ENCODE measurements at places on chromosomes 1 and 21.

GRCh38 chr1:58249737-58250586 lies 296.6 kb downstream of the OMA1 start:
- DNase-seq: peak; percentile 7

GRCh38 chr1:59477286-59477685 lies 180.4 kb downstream of the FGGY start:
- DNase-seq: no peak

- peak; percentile 28 for DNase-seq
Measured at GRCh38 chr1:116711263-116711840, 42.9 kb upstream of the CD2 start.

GRCh38 chr1:221699577-221699976 lies 42.3 kb downstream of the DUSP10 start:
- DNase-seq: no peak

- no peak for DNase-seq
Measured at GRCh38 chr1:101079341-101079740, 53.8 kb upstream of the DPH5 start.

DNA sequence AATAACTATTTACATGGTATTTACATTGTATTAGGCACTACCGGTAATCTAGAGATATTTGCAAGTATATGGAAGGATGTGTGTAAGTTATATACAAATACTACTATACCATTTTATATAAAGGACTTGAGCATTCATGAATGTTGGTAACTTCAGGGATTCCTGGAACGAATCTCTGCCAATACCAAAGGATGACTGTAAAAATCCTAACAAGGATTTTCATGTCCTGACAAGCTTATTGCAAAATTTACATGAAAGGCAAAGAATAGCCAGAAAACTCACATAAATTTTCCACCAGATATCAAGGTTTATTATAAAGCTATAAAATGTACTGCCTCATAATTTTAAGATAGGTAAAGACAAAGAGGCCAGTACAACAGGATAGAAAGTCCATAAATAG lies 325.2 kb upstream of the NRIP1 start:
- DNase-seq: no peak

DNA sequence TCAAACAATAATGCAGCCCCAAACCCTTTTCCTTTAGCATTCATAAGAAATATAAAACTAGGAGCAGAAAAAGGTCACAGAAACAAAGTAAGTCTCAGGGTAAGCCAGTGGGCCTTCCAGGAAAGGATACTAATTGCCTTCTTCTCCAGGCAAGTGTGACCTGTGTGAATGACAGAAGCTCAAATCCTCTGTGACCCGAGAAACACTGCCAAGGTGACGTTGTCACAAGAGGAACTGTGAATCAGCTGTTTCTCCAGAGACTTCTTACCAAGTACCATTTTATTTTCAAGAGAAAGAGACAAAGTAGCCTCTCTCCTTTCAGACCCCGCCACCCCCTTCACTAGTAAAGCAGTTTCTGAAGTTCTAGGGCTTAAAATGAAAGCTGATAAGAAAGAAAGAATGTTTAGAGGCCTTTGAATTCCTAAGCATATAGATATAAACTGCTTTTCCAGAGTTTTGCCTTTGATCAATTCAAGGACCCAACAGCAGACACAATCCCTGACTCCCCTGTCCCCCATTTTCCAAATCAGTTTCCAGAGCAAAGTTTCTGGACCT lies 155.6 kb downstream of the NUF2 start:
- no peak for DNase-seq

DNA sequence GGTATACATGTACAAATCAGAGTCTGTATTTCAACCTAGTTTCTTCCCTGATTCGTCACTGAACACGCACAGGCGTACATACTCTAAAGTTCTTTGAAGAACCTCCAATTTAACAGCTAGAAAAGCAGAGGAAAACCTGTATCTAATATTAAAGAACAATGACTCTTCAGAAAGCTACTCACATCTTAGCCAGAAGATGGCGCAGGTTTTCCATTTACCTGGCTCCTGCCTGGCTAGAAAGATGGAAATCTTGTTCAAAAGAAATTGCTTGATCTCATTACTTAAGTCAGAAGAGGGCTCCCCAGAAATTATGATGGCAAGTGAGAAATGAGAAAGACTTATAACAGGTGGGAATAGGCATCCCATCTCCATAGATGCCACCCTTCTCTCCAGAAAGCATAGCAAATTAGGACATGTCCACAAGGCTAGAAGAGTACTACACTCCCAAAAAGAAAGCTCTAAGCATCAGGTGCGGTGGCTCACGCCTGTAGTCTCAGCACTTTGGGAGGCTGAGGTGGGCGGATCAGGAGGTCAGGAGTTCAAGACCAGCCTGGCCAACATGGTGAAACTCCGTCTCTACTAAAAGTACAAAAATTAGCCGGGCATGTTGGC lies 19.0 kb upstream of the L1TD1 start:
- DNase-seq: peak; percentile 13

- DNase-seq: no peak
Measured at GRCh38 chr1:162587347-162587746, 25.8 kb downstream of the UAP1 start.

DNA sequence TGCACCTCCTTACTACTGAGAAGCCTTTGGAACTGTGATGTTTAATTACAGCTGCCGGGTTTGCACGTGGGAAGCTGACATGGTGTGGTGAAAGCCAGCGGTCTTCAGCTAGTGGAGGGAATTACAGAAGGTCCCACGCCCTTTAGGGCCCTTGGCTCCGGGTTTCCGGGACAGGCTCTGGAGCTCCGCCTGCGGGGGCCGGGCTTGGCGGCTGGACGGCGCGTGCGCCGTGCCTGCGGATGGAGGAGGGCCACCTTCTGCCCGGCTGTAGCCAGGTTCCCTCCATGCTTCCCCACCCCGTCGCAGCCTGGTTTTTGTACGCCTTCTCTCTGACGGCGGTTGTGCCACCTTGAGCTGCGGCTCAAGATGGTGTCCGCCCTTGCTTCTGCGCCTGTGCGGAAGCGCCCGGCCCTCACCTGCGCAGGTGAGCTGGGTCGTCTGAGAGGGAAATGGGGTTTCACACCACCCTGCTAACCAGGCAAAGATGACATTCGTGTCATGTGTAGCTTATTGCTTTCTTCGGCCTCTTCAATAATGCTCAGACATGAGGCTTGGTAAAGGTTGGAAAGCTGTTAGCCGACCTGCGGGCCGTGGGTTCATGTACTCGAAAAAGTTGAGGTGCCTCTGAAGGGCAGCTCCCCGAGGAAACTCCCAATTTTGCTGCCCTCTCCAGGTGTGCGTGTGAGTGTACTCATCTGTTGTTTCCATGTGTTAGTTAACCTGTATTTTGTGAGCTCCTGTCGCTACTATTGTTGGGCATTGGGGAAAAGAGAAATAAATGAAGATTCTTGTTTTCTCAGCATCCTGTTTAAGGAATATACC lies 36.6 kb upstream of the OPRD1 start:
- DNase-seq: peak; percentile 22

GRCh38 chr1:5490635-5491034 lies 501.6 kb downstream of the NPHP4 start:
- no peak for DNase-seq

DNA sequence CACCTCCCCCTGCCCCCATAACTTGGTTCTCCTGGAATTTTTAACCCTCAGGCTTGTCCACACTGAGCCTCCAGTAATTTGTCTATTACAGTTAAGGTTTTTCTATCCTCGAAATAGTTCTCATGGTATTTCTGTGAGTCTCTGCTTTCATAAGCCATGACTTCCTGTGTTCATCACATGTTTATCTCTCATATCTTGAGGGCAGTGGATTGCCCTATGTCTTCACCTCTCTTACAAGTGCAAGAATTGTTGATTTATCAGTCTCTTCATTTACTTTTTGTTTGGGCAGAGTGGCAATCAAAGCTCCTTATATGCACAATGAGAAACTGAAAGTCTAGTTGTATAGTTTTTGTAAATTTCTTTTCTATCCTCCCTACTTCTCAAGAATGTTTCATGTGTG lies 328.4 kb downstream of the PLA2G4A start:
- DNase-seq: no peak

DNA sequence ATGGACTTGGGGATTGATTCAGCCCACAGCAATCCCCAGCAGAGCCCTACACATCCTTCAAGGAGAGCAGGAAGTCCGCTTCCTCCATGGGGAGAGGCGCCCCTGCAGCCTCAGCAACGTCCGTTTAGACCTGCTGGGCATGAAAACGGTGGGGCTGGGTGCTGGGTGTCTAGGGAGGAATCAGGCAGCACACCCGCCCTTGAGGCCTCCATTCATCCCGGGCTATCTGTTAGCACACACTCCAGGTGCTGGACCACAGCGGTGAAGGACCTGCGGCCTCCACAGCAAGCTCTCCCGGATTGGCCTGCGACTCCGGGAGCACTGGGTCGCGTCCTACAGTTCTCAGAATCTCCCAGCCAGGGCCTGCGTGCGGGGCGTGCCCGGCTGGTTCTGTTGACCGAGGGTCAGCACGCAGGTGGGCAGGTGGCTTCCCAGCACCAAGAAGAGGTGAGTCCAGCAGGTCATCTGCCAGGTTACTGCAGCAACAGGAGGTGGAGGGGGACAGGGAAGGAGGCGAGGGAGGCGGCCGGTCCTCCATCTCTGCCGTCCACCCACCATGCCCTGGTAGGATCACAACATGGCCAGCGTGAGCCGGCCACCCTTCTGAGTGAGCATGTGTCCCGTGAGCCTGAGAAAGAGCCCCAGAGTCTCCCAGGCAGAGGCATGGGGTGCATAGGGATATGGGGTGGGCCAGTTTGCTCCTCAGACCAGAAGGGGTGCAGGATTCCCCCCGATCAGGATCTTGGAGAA lies 96.6 kb downstream of the RIPK4 start:
- no peak for DNase-seq

DNA sequence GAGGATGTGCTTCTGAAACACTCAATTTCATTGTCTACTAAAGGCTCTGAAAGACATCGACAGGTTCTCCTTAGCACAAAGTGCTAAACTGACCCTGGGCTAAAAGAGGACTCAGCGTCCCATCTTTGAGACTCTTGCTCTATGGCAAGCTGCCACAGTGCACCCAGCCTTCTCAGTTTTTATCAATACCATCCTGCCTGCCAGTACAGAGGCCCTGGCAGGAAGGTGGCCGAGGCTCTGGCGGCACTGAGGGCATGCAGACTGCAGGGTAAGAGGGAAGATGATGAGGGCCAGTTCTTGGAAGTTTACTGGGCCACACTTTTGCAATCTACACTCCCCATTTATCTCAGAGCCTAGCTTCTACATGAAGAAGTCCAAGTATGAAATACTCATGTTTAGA lies 5.3 kb downstream of the OLFML2B start:
- DNase-seq: no peak

DNA sequence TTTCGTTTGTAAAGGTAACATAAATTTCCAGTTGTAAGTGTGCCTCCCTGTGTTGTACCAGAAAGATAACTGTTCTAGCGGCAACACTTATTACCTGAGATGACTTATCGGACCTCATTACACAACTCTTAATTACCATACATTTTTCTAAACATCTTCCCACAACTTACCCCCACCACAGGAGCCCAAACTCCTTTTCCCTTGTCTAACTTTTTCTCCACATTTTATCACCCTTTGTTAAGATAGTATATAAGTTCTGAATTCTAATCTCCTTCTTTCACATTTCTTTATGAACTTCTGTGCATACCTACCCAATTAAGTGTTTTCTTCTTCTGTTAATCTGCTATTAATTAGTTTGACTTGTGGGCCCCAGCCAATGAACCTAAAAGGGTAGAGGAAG lies 143.7 kb upstream of the CAMK1G start:
- DNase-seq: no peak

Data from stimulated activated CD4-positive, alpha-beta T cell treated with anti-CD3 and anti-CD28 coated beads, TNF-alpha, amount 100 ng/mL, for 24 hours (primary cell).